Thyroid gland (tissue), 4 donors: ENCODE measurements at places on chromosomes 13 and 19.

DNA sequence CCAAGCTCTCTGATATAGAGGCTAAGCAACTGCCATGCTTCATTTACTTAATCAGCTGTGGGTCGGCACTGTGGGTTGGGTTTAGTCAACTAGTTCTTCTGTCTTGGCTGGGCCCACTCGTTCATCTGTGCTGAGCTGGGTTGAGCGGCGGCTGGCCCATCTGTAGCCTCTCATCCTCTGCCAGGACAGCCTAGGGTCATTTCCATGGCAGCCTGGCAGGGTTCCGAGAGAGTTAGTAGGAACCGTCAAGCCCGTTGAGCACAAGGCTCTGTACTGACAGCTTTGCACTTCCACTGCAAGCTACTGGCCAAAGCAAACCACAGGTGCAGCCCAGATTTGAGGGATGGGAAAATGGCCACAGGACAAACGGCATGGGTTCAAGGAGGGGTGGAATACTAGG, 6.6 kb upstream of the ZNF835 start:
- no peak for DNase-seq

- DNase-seq = peak; percentile 23
These were observed 245.4 kb downstream of the SHISA2 start for GRCh38 chr13:25806264-25806974.

DNA sequence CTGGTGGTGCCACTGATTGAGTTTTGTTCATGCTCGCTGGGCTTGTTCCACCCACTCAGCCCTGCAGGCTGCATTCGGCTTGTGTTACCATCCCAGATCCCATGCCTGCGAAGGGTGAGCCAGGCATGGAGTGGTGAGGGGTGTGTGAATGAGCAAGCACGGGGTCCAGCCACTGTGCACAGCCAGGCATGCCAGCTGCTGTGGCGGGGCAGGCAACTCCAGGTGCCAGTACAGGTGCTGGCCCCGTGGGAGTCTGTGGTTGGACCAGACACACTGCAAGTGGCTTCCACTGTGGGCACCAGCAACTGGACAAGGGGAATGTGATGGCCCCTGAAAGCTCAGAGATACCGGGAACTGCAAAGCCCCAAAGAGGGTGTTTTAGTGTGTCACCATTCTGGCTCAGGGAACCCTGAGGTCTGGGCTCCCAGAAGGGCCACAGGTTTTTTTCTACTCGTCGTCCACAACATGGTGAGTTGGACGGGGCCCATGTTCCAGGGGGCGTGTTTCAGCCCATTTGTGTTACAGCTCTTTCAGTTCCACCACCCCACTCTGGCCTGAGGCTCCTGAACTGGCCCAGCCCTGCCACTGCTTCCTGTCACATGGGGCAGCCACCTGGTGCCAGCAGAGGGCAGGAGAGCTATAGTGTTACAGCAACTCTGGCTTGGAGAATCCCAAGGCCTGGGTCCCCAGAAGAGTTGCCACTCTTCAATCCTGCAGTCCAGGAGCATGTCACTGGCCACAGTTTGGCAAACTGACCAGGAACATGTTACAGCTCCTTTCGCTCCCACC, 217.0 kb upstream of the OBI1 start:
- DNase-seq = no peak

- DNase-seq = peak; percentile 91
These were observed 32.5 kb downstream of the CAPN12 start for GRCh38 chr19:38711726-38712153.

DNA sequence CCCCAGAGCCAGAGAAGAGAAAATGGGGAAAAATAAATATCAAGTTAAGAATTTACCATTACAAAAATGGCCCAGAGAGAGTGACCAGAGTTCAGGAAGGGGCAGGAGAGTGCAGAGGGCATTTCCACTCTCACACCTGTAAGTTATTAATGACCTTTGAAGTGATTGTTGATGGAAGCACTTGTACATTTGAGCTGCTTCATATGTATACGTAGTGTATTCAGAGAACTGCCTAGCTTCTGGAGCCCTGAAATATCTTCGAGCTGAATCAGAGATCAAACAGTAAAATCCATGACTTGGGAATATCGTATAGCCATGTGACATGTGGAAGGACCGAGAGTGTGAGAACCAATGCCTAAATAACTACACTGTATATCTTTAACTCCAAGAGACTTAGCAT, 49.2 kb upstream of the PCCA start:
- no peak for DNase-seq

- peak; percentile 40 for DNase-seq
These were observed 790 bp downstream of the TPM4 start for GRCh38 chr19:16076958-16077611.

DNA sequence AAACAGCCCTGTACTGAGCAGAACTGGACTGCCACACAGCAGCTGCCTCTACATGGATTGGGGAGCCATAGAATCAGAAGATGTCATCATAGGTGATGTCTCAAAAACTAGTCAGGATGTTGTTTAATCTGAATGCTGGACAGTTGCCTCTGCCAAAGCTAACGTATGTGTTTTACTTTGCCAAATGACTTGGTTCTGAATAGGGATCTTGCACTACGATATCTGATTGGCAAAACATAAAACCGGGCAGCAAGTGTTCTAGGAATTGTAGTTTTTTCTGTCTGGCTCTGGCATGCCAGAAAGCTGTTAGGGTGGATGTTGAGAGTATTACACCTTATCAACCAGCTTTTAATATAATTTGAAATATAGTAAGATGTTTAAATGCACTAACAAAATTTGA, 645.9 kb downstream of the GPC5 start:
- no peak for DNase-seq

DNA sequence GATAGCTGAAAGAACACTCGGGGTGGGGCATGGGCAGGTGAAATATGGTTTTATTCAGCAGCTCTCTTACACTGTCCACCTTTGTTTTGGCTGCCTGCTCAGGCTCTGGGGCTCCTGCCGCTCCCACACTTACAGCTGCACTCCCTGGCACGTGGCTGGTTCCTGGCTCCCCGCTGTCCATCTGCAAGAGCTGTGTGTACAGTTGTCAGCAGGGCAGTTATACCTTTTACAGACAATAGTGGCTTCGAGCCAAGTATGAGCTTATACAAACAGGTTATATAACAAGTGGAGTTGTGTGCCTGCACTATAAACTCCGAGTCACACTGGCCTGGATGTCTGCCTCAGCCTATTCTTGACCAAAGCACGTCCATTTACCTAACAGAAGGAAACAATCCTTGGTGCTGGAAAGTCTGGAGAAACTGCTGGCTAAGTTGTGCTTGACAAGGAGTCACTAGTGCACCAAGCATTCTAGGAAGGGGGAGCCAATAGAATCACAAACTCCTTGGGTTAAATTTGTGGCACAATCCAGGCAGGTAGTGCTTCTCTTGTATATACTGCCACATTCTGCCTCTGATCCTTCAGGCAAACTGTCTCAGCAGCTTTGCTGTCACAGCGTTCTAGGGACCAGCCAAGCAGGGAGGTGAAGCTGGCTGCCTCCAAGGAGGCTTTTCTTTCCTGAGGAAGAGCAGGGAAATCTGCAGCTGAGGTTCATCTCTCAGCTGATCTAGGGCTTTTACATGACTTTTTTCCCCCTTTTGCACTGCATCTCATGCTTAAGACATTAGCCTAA, 68.2 kb downstream of the NHLRC3 start:
- DNase-seq = no peak

DNA sequence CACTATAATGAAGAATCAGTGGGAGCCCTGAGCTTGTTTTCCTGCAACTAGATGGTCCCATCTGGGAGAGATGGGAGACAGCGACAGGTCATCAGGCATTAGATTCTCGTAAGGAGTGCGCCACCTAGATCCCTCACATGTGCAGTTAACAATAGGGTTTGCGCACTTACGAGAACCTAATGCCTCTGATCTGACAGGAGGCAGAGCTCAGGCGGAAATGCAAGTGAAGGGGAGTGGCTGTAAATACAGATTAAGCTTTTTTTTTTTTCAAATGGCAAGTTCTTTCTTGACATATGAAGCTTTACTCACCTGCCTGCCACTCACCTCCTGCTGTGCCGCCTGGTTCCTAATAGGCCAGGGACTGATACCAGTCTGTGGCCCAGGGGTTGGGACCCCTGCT, 14.4 kb downstream of the CDC16 start:
- DNase-seq = no peak

GRCh38 chr19:18790566-18791314, at the start of gene COMP:
TSS of gene COMP (minus strand) at chr19:18791305. CDS start at chr19:18791269, 36 bp downstream.
- no peak for DNase-seq

DNA sequence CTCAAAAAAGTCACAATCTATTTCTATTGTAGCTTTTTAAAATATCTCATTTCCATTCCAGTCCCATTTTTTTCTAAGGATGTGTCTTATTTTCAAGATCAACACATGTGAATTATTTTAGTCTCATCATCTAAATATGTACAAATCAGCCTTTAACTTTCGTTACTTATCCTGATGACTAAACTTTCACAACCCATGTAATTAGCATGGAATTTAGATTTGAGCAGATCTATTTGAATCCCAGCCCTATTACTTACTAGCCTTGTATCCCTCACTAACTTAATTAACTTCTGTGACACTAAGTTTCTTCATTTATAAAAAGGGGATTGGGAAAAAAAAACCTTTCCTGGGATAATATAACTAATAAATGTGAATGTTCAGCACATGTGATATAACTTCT, 81.1 kb downstream of the UFM1 start:
- DNase-seq = no peak

DNA sequence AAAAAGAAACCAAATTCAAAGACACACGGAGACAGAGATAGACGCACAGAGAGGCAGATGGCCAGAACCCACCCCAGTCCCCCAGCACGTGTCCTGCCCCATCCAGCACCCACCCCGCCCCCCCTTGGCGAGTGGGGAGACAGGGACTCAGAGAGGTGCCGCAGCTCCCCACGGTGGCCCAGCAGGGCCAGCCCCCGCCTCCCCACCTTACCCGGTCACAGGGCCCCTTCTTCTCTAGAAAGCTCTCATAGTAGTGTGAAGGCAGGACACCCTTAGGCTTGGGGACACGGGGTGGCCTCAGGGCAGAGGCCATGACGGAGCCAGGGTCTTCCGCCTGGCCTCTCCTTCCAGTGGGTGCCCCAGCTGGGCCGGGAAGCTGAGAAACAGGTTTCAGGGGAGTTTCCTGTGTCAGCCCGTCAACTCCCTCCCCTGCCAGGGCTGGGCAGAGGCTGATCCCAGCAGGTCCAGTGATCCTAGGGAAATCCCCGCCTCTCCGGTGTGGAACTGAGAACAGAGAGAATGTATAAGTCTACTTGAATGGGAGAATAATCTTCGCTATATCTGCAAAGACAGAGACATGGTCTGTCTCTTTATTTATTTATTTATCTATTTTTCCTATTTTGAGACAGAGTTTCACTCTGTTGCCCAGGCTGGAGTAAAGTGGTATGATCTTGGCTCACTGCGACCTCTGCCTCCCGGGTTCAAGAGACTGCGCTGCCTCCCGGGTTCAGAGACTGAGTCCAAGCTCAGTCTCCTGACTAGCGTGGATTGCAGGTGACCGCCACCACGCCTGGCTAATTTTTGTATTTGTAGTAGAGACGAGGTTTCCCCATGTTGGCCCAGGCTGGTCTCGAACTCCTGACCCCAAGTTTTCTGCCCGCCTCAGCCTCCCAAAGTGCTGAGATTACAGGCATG, at the start of gene STAP2:
STAP2 (minus strand) TSS at position 387 of the 915 bp plus-strand sequence; CDS start at position 313, 74 bp downstream.
- DNase-seq = peak; percentile 79

DNA sequence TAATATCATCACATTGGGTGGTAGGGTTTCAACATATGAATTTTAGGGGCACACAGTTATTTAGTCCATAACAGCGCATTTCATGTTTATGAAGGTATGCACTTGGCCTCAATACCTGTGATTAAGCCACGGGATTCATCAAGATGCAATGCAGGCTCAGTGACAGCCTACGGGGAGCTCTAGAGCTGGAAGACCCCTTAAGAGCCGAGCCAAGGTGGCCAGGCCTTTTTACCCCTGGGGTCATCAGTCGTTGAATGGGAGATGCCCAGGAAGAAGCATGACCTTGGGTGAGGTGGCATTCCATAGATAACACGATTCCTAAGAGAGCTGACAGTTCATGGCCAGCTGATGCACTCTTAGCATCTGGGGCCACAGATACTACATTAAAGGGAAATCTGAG, 380.0 kb downstream of the ZNF536 start:
- DNase-seq = no peak

GRCh38 chr13:113762538-113762937, 3.5 kb downstream of the TMEM255B start:
- DNase-seq = no peak

DNA sequence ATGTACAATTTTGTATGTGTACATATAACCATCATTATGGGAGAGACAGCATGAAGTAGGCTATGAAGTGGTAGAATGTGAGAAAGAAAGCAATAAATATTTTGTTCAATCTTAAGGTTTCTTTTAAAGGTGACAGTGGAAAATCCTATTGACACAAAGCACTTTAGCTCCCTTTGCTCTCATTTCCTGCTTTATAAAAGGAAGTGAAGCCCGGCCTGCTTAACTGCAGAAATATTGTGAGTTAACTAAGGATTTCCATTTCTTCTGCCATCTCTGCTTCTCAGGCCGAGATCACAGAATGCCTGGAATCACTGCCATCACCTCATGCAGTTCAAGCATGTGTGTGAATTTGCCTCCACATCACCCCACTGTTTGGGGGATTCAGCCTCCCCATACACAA, 83.5 kb downstream of the FRY start:
- no peak for DNase-seq

DNA sequence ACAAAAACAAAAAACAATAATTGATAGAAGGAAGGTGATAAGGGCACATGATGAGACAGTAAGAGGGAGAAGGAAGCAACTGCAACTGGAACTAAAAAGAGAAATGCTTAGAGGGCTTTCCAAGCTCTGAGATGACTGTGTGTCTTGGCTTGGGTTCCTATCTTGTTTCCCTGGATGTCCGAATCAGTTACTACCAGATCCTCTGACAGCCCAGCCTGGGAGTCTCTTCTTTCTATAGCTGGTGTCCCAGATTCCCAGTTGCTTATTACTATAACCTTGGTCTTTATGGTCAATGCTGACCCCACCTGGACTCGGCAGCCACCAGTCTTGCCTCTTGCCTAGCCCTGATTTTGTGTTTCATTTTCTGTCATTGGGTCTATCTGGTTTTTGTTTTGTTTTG, 116.4 kb downstream of the RFC3 start:
- DNase-seq = no peak

DNA sequence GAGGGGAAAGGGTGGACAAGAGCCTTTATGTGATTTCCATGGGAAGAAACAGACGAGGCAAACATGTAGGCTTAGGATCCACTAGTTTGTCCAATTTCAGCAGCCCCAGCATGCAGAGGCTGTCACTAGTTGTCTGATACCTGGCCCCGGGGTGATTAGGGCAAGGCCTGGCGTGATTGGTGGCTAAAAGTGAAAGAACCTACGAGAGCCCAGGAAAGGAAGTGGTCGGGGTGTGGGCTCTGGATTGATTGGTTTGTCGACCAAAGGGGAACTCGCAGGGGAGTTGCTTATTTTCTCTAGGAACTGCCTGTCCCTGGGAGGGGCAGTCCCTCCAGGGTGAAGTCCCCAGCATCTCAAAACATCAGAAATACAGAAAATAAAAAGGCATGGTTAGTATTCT, 64.2 kb upstream of the UQCRFS1 start:
- DNase-seq = no peak

- no peak for DNase-seq
These were observed 546.0 kb upstream of the PCDH9 start for GRCh38 chr13:67776151-67776550.

- DNase-seq = no peak
These were observed 20.4 kb upstream of the DCLK1 start for GRCh38 chr13:36151591-36151990.
